Smooth muscle cell of the coronary artery (primary cell): ENCODE measurements at places on chromosomes 3 and 15. TPM values are rescaled to one million over a fixed set of nuclear protein-coding genes. Genes with fewer than 3 reads are reported as not detected.

FGD5 gene
- total RNA-seq, result 1.3 and 3.8 TPM in 2 replicates

RAB8B gene
- 35.9 and 78.3 TPM in 2 replicates for total RNA-seq

ROPN1 gene
- not detected in 2 replicates for total RNA-seq

EAF1 gene
- 20.1 and 22.9 TPM in 2 replicates for total RNA-seq

PLA2G4D gene
- total RNA-seq, result not detected in 2 replicates

LRRC34 gene
- total RNA-seq, result 1.2 and 2.0 TPM in 2 replicates

ST8SIA2 gene
- total RNA-seq, result 0.35 TPM in 1 of 2 replicates, not detected in the other

TMC3 gene
- 13.7 TPM in 1 of 2 replicates, not detected in the other for total RNA-seq

MUC20 gene
- total RNA-seq, result 0.30 TPM in 1 of 2 replicates, not detected in the other

RTP1 gene
- total RNA-seq, result under 0.01 TPM in 1 of 2 replicates, not detected in the other

SAMMSON gene
- total RNA-seq, result not detected in 2 replicates

ACSBG1 gene
- total RNA-seq, result under 0.01 TPM in 1 of 2 replicates, not detected in the other

GOLGA6L24 gene
- total RNA-seq, result not detected in 2 replicates

SENP8 gene
- 0.94 and 1.5 TPM in 2 replicates for total RNA-seq

GABRG3 gene
- not detected in 2 replicates for total RNA-seq

GOLGA6L4 gene
- total RNA-seq, result 0.83 and 0.94 TPM in 2 replicates

CDV3 gene
- total RNA-seq, result 69.4 and 135 TPM in 2 replicates

GOLGA8G gene
- not detected in 2 replicates for total RNA-seq

EIF4E3 gene
- 0.68 and 3.3 TPM in 2 replicates for total RNA-seq

LINGO1 gene
- not detected in 2 replicates for total RNA-seq

TAGLN3 gene
- total RNA-seq, result 0.38 TPM in 1 of 2 replicates, not detected in the other

TMCO5A gene
- total RNA-seq, result not detected in 2 replicates

MITF gene
- total RNA-seq, result 0.68 and 18.1 TPM in 2 replicates

ACKR4 gene
- 4.9 and 27.6 TPM in 2 replicates for total RNA-seq

DOCK3 gene
- 0.12 and 0.15 TPM in 2 replicates for total RNA-seq

CCR3 gene
- total RNA-seq, result 0.94 TPM in 1 of 2 replicates, not detected in the other

STRIT1 gene
- total RNA-seq, result not detected in 2 replicates

ROBO1 gene
- 71.7 and 104 TPM in 2 replicates for total RNA-seq

CCR8 gene
- not detected in 2 replicates for total RNA-seq

CD86 gene
- not detected in 2 replicates for total RNA-seq

ABI3BP gene
- 1.6 and 48.2 TPM in 2 replicates for total RNA-seq

PLSCR4 gene
- total RNA-seq, result 37.4 and 52.2 TPM in 2 replicates

IL1RAP gene
- 15.9 and 18.2 TPM in 2 replicates for total RNA-seq

CFAP91 gene
- total RNA-seq, result under 0.01 and 0.53 TPM in 2 replicates

TIMP4 gene
- 0.68 and 3.4 TPM in 2 replicates for total RNA-seq

THRB gene
- 0.08 and 7.5 TPM in 2 replicates for total RNA-seq

PFKFB4 gene
- total RNA-seq, result 4.3 and 17.1 TPM in 2 replicates

GXYLT2 gene
- 24.9 and 49.7 TPM in 2 replicates for total RNA-seq

POLQ gene
- 0.70 and 2.7 TPM in 2 replicates for total RNA-seq

CTXN2 gene
- not detected in 2 replicates for total RNA-seq

LCTL gene
- total RNA-seq, result 0.12 and 11.5 TPM in 2 replicates

SLC12A1 gene
- total RNA-seq, result not detected in 2 replicates

CCDC39 gene
- not detected in 2 replicates for total RNA-seq
